ENCODE measurements at places on chromosomes 13 and 19. TPM values are rescaled to one million over a fixed set of nuclear protein-coding genes. Genes with fewer than 3 reads are reported as not detected.

Gene ZNF729
- not detected for total RNA-seq

Gene OR7C1
- total RNA-seq: not detected

Gene KLC3
- total RNA-seq: 0.16 TPM

DNA sequence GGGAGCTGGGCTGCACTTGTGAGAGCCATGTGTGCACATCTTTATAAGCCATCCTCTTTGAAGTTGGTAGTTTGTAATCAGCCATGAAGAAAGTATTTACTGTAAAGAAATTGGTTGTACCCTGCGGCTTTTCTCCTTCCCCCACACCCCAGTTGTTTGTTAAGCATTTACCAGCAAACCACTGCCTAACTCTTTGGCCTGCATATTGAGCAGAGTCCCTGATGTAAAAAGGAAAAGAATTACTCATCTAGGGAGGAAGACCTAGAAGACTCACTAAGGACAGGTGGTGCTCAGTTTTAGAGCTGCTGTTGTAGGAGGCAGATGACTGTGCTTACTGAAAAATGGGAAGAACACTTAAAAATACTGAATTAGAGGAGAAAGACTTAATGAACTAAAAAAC is 245.3 kb downstream of the PCCA start:
- DNase-seq: no peak

DNA sequence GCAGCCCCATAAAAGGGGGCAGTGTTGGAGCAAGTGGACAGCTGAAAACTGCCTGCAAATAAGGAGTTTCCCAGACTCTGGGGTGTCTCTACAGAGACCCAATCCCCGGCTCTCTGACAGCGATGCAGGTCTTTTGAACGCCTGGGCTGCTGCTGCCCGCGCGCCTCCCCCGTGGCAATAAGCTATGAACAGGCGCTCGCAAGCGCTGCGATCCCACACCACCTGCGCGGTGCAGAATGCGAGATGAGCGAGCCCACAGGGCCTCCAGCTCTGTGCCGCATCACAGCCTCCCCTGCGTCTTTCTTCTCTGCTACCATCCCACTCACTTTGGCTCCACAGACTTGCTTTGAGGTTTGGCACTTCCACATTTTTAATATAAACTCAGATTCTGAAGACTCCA is 62.3 kb downstream of the KCTD15 start:
- no peak for DNase-seq

- DNase-seq: no peak
Measured at GRCh38 chr19:33334271-33334670, 31.9 kb upstream of the CEBPA start.
